Endothelial cell of umbilical vein (primary cell): ENCODE measurements at places on chromosomes 5 and 9. TPM values are rescaled to one million over a fixed set of nuclear protein-coding genes. Genes with fewer than 3 reads are reported as not detected.

ADAMTS2 gene
- not detected in 2 replicates for total RNA-seq

CXCL14 gene
- not detected in 2 replicates for total RNA-seq

PITX1 gene
- 0.42 and 6.0 TPM in 2 replicates for total RNA-seq

FAM13B gene
- 19.3 and 25.4 TPM in 2 replicates for total RNA-seq

PPP3R2 gene
- not detected in 2 replicates for total RNA-seq

ANKRD34B gene
- not detected in 2 replicates for total RNA-seq

C9 gene
- 0.44 TPM in 1 of 2 replicates, not detected in the other for total RNA-seq

SPRY4 gene
- 33.9 and 49.5 TPM in 2 replicates for total RNA-seq

DROSHA gene
- 90.0 and 96.4 TPM in 2 replicates for total RNA-seq
